ENCODE measurements at places on chromosomes 2 and 18. TPM values are rescaled to one million over a fixed set of nuclear protein-coding genes. Genes with fewer than 3 reads are reported as not detected.

The PFN4 gene
- total RNA-seq = 0.96 TPM

DNA sequence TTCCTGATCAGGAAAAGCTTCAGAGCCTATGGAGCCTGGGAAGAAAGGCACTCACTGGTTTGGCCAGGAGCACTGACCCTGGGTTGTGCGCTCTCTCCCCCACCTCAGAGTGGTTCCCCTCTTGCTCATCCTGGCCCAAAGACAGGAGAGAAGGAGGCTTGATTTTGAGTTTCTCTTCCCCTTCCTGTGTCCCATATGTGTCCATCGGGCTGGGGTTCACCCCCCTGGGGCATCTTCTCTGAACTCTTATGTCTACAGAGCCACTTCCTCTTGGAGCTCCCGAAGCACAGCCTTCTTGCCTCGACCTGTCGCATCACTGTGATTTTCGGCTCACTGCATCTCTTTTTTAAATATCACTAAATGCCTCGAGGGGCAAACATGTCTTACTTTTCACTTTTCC lies 692.3 kb downstream of the RNF144A start:
- H3K36me3 ChIP-seq = no peaks in the 10 kb centered on the region
- no peak for DNase-seq
- no peak overlapping the region for H3K27ac ChIP-seq
- H3K4me1 ChIP-seq = no peaks in the 10 kb centered on the region

DNA sequence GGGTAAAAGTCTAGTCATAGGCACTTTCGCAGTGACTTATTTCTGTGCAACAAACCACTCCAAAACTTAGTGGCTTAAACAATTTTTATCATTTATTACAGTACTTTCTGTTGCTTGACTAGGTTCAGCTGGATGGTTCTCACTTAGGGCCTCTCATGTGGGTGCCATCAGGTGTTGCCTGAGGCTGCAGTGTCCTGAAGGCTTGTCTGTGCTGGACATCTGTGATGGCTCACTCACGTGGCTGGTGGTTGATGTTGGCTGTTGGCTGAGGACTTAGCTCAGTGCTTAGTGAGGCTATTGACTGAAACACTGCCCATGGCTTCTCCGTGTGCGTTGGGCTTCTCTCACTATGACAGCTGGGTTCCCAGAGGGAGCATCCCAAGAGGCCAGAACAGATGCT lies 81.4 kb upstream of the GCFC2 start:
- no peaks in the 10 kb centered on the region for H3K36me3 ChIP-seq
- no peaks in the 10 kb centered on the region for H3K27me3 ChIP-seq
- DNase-seq = no peak
- H3K4me3 ChIP-seq = no peak overlapping the region
- H3K27ac ChIP-seq = no peak overlapping the region
- no peaks in the 10 kb centered on the region for H3K4me1 ChIP-seq

GRCh38 chr18:48848641-48849143 lies 102.1 kb downstream of the SMAD7 start:
- DNase-seq = no peak
- no peaks in the 10 kb centered on the region for H3K36me3 ChIP-seq
- H3K4me1 ChIP-seq = no peaks in the 10 kb centered on the region
- H3K27me3 ChIP-seq = no peaks in the 10 kb centered on the region
- H3K4me3 ChIP-seq = no peak overlapping the region

DNA sequence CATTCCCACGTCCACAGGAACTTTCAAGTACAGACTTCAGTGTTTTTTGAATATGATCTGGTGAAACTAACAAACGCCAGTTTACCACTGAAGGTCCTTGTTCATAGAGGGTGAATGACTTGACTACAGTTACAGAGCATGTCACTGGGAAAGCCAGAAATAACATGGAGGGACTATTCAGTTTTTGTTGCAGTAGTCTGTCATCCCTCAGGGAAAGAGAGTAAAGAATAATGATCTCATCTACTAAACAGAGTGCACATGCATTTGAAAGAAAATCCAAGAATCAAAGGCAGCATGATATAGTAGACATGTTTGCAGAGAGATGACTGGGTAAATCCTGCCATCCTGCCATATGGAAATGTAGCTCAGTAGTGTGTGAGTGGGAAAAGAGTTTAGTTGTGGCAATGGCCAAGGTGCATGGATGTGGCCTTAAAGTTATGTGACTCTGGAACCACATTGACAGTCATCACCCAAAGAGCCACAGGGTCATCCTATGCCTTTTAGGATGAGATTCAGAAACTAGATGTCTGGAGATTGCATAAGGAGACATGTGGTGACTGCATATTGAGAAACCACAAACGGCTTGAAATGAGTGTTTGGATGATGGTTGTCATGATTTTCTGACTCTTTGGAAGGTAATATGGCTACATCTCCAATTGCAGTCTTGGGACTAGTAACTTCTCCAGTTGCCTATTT lies 125.3 kb upstream of the ZEB2 start:
- H3K27ac ChIP-seq = no peak overlapping the region
- H3K27me3 ChIP-seq = no peaks in the 10 kb centered on the region
- no peaks in the 10 kb centered on the region for H3K4me1 ChIP-seq
- no peaks in the 10 kb centered on the region for H3K36me3 ChIP-seq

GRCh38 chr2:240503375-240503774 lies 54.4 kb downstream of the ANKMY1 start:
- no peaks in the 10 kb centered on the region for H3K36me3 ChIP-seq
- H3K27me3 ChIP-seq = no peaks in the 10 kb centered on the region
- H3K4me3 ChIP-seq = no peak overlapping the region
- peak; percentile 31 for DNase-seq

DNA sequence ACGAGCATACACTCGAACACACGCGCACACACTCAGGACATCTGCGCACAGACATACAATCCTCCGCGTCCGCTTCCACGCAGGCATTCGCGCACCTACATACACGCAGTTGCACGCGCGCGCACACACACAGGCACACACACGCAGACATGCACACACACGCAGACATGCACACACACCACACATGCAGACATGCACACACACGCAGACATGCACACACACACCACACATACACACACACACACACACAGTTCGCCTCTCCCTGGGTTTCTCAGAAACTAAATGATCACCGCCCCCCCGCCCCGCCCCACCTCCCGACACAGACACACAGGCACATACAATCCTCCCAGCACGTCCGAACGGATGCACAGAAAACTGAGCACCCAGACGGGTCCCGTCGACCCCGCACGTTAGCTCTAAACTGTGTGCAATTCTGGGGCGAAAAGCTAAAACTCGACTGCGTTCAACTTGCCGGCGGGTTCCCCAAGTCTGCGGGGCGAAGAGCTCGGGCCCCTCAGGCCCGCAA lies 1.0 kb downstream of the EPHA4 start:
- no peaks in the 10 kb centered on the region for H3K27me3 ChIP-seq
- H3K36me3 ChIP-seq = no peaks in the 10 kb centered on the region
- DNase-seq = no peak

DNA sequence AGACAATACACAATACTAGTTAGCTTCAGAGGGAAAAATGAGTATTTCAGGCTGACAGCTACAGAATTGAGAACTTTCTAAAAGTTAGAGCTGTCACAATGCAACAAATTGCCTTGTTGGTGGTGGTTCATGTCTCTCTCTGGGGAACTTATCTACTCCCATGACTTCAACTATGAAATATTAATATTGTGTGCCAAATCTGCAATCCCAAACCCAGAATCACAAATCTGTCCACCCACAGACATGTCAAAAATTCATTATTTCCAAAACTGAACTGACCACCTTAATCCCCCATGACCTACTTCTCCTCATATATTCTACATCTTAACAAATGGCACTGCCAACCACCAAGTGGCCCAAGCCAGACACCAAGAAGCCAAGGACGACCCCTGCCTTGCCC lies 143.5 kb downstream of the TCF4 start:
- H3K27ac ChIP-seq = no peak overlapping the region
- DNase-seq = no peak
- no peaks in the 10 kb centered on the region for H3K36me3 ChIP-seq
- no peaks in the 10 kb centered on the region for H3K27me3 ChIP-seq
- H3K4me3 ChIP-seq = no peak overlapping the region

DNA sequence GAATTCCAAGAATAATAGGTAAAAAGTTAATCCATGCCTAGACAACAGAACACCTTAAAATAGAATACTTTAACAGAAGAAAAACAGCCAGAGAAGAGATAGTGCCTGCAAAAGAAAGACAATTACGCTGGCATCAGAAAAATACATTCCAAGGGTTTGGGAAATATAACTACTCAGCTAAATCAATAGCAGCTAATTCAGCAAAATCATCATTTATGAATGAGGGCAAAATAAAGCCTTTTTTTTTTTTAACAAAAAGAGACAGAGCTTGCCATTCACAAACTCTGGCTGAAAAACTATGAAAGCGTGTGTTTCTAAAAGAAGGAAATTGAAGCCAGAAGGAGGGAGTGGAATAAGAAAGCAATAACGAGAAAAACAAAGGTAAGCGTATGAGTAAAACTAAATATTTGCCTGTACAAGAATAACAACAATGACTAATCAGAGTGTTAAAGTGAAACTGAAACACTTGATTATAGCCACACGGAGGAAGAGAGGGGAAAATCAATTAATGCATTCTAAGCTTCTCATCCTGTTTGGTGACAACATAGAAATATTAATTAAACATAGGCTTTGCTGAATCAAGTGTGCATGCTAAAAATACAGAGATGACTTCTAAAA lies 90.2 kb downstream of the EHD3 start:
- no peaks in the 10 kb centered on the region for H3K4me1 ChIP-seq
- no peak for DNase-seq
- H3K27me3 ChIP-seq = no peaks in the 10 kb centered on the region
- peak overlapping the region; percentile 24 for H3K4me3 ChIP-seq

DNA sequence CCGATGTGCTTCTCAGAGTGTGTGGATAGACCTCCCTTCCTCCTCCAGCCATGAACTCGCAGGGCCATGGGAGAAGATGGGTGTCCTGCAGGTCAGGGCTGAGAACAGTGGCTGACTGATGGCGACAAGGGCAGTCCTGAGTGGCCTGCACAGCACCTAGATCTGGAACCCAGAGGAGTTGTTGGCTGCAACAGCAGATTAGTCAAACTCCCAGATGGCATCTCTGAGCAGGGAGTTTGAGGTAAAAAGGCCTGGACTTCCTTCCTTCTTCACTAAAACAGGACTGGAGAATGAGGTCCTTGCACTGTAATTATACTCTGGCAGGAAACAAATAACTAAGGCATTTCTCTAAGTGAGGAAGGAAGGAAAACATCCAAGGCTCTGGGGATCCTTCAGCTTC lies 160.8 kb downstream of the MYCN start:
- H3K27ac ChIP-seq = no peak overlapping the region
- no peaks in the 10 kb centered on the region for H3K36me3 ChIP-seq
- peaks cover 10% of the 10 kb centered on the region for H3K27me3 ChIP-seq
- no peak for DNase-seq
- H3K4me1 ChIP-seq = no peaks in the 10 kb centered on the region
